Ovary (tissue), 10 donors: ENCODE measurements at places on chromosomes 3 and 15.

- DNase-seq = no peak
These were observed 2.5 kb downstream of the TMEM266 start for GRCh38 chr15:76062286-76062685.

DNA sequence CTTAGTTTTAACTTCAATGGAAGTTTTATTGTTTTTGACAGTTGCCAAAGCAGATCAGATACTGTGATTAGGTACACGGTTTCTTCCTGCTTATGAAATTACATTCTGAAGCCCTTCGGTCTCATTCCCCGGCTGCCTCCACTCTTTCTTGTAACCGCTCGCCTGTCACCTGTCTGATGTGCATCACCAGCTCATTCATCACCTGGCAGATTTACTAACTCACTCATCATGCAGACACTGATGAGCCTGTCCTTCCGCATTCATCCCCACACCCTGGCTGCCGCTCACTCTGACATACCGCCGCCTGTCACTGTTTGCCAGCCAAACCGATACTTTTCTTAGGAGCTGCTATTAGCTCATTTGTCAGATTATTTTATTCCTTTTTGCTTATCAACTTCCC is 82.8 kb upstream of the NSMCE3 start:
- DNase-seq = no peak

DNA sequence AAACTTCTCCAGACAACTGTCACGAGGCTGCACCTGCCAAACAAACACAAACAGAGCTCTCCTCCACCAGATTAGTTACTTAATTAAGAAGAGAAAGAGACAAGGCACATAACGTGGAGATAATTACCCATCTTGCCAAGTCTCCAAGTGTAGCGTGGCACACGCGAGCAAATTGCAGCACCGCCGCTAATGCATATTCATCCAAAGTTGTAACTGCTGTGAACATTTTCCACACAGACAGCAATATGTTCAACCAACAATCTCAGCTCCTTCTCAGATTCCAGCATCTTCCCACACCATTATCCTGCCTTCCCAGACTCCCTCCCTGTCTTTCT is 309.6 kb upstream of the TLE3 start:
- no peak for DNase-seq

DNA sequence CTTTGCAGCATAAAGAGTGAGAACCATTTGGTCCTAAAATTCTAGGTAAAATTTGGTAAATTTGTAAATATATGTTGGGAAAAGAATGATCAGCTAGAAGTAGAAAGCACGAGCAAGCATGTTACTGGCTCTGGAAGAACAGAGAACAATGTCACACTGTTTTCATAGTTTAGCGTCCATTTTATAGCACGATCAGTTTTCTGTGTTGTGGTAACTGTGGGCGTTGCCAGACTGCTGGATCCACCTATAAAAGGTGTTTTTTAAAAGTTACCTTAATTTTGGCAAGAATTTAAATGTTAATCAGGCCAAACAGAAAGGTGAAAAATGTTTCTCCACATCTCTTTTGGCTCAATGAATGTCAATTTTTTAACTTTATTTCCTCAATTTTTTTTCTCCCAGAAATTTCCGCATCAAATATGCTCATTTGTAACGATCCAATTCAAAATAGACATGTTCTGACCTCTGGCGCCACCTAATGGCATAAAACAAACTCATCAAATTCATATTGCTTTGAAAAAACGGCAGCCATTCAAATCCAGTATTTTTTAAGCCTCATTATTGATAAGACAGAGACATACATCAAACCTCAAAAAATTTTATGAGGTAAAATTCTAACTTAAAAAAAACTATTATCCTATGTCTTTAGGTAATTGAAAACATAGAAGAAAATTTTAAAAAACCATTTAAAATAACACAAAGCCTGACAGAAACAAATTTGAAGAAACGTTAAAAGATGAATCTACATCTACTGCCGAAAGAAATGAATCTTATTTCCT is 5.5 kb upstream of the GP5 start:
- no peak for DNase-seq

DNA sequence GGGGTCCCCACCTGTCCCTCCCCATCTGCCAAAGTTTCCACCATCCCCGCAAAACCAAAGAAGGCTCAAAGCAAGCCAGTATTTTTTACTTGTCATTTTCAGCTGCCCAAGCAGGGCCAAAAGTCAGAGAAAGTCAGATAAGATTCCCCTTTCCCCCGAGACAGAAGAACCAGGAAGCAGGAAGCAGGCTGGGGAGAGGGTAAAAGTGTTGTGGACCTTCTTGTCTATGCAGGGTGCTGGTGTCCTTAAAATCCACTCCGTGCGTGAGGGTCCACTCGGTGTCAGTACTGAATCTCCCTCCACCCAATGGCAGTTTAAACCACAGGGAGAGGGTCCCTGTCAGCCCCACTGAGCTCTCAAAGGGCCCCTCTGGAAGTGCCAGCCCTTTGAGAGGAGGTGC is 20.2 kb upstream of the RPL32 start:
- DNase-seq = no peak

GRCh38 chr3:184350618-184351017 is 10.8 kb downstream of the CLCN2 start:
- DNase-seq = no peak

DNA sequence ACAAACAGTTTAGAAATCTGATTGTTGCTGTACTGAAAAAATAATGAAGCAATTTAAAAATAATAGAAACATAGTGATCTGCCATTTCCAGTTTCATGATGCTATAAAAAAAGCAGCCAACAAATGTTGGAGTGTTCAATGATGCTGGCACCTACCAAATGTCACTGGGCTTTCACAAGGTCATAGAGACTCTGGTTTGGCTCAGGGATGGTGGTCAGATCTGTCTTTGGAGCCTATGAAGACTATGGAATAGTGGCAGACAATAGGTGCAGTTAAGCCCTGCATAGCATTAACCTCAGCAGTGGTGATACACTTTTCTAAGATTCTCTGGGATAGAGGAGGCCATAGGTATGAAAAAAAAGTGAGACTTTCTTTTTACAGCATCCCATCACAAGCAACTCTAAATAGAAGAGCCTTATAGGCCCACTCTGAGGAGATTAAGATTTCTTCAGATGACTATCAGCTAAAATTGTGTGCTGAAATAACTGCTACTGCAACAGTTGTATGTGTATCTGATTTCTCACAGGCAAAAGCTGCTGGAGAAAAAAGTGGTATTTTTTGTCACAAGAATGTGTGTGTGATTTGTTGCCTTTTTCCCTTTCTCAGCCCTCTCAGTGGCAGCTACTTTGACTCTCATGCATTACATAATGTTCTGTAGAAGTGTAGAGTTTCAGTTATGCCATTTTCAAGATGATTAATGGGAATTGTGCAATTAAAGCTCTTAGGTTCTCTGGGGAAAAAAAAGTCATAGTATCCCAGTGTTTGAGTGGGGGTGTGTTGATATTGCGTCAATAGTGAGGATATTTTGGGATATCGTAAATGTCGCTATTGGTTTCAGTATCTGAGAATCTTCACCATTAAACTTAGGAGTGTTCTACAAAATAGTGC is 137.4 kb downstream of the MBNL1 start:
- no peak for DNase-seq

DNA sequence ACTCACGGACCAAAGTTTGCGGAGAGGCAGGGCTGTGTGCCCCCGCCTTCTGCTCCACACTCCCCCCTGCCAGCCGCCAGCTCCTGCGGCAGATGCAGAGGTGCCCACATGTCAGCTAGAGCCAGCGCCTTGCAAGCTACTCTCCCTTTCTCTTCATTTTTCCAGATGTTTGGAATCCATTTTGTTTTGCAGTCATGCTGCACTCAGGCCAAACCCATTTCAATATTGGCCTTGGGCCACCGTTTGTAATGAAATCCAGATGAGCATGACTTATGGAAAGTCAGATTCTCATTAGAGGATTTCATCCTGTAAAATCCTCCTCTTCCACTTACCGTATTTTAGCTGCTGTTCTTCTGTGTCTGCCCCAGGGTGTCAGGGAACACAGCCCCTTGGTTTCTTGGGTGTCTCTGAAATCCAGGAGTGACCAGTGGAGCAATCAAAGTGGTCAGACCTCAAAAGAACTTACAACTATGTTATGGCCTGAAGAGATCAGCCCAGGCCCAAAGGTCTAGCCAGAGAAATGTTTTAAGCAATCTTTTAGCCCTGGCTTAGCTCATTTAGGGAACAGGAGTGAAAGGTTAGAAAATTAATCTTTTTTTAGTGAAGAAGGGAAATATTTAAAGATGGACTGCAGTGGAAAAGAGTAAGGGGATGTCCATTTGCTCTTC is 65.8 kb downstream of the AAGAB start:
- peak; percentile 74 for DNase-seq

DNA sequence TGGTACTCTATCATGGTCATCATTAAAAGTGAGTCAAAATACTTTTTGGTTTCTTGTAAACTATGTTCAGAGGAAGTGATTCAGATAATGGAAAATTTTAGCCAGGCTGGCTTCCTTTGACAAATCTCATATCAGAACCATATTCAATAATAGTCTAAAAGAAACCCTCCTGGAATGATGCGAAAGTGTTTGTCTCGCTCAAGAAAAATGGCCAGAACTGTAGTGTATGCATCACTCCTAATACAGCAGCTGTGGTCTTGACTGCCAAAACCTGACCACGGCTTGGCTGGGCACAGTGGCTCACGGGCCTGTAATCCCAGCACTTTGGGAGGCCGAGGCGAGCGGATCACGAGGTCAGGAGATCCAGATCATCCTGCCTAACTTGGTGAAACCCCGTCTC is 35.6 kb upstream of the KCNMB2 start:
- no peak for DNase-seq

GRCh38 chr3:110562621-110563020 is 509.0 kb upstream of the NECTIN3 start:
- no peak for DNase-seq

- DNase-seq = no peak
These were observed 13.3 kb downstream of the PLXNB1 start for GRCh38 chr3:48416546-48416945.

DNA sequence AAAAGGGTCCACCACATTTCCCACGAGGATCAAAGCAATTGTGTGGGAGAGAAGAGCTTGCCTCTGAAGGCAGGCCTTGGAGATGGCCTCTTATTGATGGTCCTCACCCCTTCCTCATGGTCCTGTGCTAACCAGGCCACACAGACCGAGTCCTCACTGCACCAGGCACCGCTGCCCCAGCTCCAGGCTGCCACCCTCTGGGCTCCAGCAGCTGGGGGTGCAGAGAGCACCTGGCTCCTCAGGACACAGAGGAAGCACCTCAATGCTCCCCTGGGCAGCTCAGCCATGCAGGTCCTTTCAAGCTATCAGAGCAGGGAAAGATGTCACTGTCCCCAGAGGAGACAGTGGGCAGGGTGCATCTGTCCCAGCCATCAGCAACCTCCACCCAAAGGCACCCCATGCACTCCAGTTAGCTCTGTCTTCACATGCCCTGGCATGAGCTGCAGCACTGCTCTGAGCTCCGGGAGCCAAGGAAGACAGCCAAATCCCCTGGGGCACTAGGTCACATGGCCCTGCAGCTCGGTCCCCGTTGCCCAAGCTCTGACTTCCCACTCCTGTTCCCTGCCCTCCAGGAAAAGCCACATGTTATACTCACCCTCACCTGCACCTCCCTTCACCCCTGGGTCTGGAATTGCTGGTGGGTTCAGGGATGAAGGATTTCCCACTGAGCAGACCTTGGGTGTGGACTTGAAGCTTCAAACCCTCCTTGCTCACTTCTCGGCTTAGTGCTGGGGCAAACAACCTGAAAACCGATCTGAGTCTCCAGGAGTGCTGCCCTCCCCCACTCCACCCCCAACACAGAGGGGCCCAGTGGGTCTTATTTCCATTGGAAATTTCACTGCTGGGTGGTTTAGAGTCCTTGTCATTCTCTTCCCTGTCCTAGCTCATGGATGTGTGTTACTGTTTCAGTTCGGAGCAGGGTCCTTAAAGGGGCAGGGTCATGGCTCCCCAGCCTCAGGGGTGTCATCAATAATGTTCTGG is 32.6 kb downstream of the ALS2CL start:
- DNase-seq = no peak

DNA sequence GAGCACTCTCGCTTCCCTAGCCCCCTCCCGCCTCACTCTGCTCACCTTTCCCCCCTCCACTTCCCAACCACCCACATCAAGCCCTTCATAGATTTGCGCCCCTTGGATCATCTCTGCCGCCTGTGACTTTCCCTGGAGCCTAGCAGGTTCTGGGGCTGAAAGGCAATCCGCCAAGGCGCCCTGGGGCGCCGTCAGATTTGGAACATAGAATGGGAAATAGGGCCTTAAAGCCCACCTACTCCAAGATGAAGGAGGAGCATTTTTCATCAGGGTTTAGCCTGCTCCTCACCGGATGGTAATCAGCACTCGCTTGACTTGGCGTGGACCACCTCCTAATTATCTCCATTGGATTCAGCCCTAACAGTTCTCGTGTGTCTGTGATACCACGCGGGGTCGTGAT is 1.3 kb downstream of the CPNE4 start:
- DNase-seq = no peak

DNA sequence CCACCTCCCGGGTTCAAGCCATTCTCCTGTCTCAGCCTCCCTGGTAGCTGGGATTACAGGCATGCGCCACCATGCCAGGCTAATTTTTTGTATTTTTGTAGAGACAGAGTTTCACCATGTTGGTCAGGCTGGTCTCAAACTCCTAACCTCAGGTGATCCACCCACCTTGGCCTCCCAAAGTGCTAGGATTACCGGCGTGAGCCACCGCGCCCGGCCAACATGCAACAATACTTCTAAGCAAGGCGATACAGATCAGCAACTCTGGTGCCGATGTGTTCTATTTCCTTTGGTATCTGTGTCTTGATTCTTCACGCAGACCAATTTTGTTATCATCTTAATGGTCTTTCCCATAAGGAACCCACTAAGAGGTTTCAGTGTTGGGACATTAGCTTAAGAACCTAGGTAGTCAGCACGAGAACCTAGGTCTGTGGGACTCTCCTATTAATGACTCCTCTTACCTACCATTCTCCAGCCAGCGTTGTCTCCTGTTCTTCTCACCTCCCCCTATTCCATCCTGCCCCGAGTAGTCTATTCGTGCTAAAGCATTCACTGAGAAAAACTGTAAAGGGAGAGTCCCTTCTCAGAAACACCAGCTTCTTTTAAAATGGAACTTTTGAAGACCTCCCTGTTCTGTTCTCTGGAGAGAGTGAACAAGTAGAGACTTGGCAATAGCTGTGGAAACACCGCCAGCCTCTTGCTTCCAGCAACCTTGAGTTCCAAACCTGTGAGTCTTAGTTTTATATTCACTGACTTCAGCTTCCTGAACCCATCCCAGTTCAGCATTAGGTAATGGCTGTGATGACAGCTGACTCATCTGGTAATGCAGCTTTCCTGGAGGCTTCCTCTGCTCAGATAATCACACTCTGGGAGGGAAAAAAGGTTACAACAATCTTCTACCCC is 61.2 kb downstream of the TSC22D2 start:
- DNase-seq = peak; percentile 44

DNA sequence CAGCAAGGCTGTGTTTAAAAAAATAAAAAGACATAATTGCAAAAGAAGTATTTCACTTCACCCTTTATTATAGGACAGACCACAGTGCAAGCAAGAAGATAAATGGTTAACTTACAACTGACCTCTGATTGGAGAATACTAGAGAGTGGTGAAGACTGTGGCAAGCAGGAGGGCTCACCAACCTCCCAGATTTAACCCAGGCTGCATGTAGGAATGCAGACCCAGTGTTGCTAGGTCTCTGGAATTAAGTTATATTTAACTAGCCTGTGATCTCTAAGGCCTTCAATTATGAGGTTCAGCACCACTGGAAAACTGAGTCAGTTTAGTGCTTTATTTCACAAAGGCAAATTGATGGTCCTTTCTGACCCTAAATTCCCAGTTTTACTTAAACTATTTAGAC is 436.6 kb downstream of the LPP start:
- DNase-seq = no peak
